ENCODE measurements at places on chromosomes 7 and 10. TPM values are rescaled to one million over a fixed set of nuclear protein-coding genes. Genes with fewer than 3 reads are reported as not detected.

CLCN1 gene
- not detected for total RNA-seq

CALHM2 gene
- 18.1 TPM for total RNA-seq

SPDYE6 gene
- total RNA-seq: not detected

ZNF107 gene
- 3.6 TPM for total RNA-seq

HOXA2 gene
- total RNA-seq: 1.8 TPM

PLEKHS1 gene
- total RNA-seq: not detected

TBX20 gene
- not detected for total RNA-seq

NPTX2 gene
- 2.0 TPM for total RNA-seq

LEP gene
- not detected for total RNA-seq

CYP17A1 gene
- total RNA-seq: not detected

SPDYE11 gene
- 0.54 TPM for total RNA-seq

CUL1 gene
- total RNA-seq: 59.1 TPM

CALML3 gene
- total RNA-seq: not detected

COL26A1 gene
- 0.09 TPM for total RNA-seq

RADIL gene
- 13.1 TPM for total RNA-seq

CYP2C9 gene
- total RNA-seq: not detected

BCL7B gene
- total RNA-seq: 39.2 TPM

IFIT3 gene
- total RNA-seq: 2.5 TPM

IL2RA gene
- total RNA-seq: not detected

ZNF212 gene
- total RNA-seq: 4.5 TPM

ABCC2 gene
- total RNA-seq: 191 TPM

LMTK2 gene
- total RNA-seq: 12.0 TPM

IRF5 gene
- total RNA-seq: 6.5 TPM

GIMAP2 gene
- total RNA-seq: 3.1 TPM

GIMAP7 gene
- not detected for total RNA-seq

CCDC3 gene
- 0.02 TPM for total RNA-seq

PDAP1 gene
- total RNA-seq: 72.1 TPM

METTL27 gene
- total RNA-seq: 4.3 TPM

NME8 gene
- total RNA-seq: not detected

GBF1 gene
- 30.5 TPM for total RNA-seq

NKX1-2 gene
- total RNA-seq: 0.02 TPM

Measured in NCI-H460 (cell line).